ENCODE measurements at places on chromosomes 6 and 20. TPM values are rescaled to one million over a fixed set of nuclear protein-coding genes. Genes with fewer than 3 reads are reported as not detected.

The PABPC1L gene
- 24.2 TPM for total RNA-seq

The MYMX gene
- not detected for total RNA-seq

The ZSCAN23 gene
- total RNA-seq, result 2.4 TPM

The ADGB gene
- not detected for total RNA-seq

The WFDC12 gene
- not detected for total RNA-seq

The UBD gene
- total RNA-seq, result not detected

The ZNF334 gene
- total RNA-seq, result 1.6 TPM

The GINS1 gene
- total RNA-seq, result 1.4 TPM

The COX4I2 gene
- not detected for total RNA-seq

The OTOR gene
- not detected for total RNA-seq

The TRAM2 gene
- total RNA-seq, result 3.2 TPM

The FRK gene
- total RNA-seq, result 1.3 TPM

The SEL1L2 gene
- not detected for total RNA-seq

The NKAPL gene
- total RNA-seq, result 0.79 TPM

The ERMARD gene
- 25.8 TPM for total RNA-seq

The SCRT2 gene
- total RNA-seq, result not detected

The BPIFB2 gene
- total RNA-seq, result not detected

The BPIFA1 gene
- not detected for total RNA-seq

The C6orf58 gene
- not detected for total RNA-seq

The FUT9 gene
- total RNA-seq, result under 0.01 TPM

The SOBP gene
- total RNA-seq, result 0.38 TPM

The SULF2 gene
- total RNA-seq, result 25.3 TPM

The MPIG6B gene
- not detected for total RNA-seq

The TUBB2B gene
- total RNA-seq, result under 0.01 TPM

The OPN5 gene
- total RNA-seq, result not detected

The TRIM10 gene
- not detected for total RNA-seq

The CUTA gene
- 37.1 TPM for total RNA-seq

The ANKEF1 gene
- 5.2 TPM for total RNA-seq
